ENCODE measurements at places on chromosomes 1 and 21. TPM values are rescaled to one million over a fixed set of nuclear protein-coding genes. Genes with fewer than 3 reads are reported as not detected.

DNA sequence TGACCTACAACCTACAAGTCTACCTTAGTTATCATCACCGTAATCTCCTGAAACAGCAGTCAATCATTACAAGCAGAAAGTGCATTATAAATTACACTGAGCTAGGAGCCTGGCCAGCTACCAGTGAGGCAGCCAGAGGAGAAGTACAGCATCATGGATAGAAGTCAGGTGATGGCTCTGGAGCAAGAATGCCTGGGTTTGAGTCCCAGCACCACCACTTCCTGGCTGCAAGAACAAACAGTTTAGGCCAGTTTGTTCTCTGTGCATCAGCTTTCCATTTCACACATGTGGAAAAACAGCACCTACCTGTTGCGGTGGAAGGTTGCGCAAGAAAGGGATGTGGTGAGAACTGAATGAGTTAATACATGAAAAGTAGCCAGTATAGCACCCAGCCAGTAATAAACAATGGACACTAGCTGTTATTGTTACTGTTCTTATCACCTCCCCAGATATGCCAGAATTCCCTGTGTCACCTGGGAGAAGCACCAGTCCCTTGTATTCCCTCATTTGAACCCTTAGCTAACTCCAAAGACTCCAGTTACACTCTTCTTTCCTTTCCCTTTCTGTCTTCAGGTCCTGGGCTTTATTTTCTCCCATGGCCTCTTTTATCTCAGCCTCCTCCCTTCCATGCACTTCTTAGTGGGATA is 9.0 kb downstream of the CREG1 start:
- DNase-seq = no peak

GRCh38 chr1:11550664-11551283 is 71.8 kb downstream of the DISP3 start:
- DNase-seq = no peak

DNA sequence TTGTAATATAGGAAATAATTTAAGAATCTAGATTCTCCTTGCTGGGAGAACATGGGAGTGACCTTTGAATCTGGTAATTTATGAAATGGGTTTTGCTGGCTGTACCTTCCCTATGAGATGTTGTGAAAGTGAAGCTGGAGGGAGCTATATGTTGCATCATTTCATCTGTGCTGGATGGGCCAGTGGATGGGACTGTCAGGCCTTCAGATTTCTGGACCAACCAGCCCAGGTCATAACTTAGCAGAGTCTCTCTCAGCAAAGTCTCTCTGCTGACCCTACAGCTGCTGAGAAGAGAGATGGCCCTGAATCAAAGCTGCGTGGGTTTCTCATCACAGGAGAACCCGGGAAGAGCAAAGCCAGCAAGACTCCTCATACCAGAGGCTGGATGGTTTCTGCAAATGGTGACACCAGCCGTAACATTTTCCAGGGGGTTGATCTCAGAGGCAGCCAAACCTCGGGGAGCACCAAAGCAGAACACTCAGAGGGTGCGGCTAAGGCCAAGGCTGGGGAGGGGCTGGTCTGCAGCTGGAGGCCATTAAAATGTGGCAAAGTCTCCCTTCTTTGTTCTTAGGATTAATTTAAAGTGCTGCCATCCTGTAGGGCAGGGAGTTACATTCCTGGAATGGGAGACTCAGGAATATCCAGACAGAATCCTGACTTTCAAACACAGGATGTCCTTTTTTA is 18.2 kb upstream of the PTGFRN start:
- DNase-seq = no peak

DNA sequence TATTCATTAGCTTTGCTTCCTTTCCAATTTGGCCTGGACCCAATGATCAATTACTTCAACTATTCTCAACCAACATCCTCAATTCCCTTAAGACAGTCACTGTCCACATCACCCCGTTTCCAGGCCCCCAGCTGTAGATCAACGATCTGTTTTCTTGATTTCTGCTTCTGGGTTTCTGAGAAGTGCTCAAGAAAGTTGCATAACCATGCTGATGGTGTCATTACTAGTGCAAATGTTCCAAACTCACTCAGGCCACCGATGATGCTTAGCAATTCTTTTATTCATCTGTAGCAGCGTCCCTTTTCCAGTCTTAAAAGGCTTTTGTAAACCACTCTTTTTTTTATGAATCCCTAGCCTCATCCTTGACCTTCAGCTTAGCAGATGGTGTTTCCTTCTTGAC is 155.8 kb upstream of the PTGFR start:
- DNase-seq = no peak

GRCh38 chr1:53738205-53739108 is 507 bp downstream of the GLIS1 start:
- DNase-seq = peak; percentile 18

DNA sequence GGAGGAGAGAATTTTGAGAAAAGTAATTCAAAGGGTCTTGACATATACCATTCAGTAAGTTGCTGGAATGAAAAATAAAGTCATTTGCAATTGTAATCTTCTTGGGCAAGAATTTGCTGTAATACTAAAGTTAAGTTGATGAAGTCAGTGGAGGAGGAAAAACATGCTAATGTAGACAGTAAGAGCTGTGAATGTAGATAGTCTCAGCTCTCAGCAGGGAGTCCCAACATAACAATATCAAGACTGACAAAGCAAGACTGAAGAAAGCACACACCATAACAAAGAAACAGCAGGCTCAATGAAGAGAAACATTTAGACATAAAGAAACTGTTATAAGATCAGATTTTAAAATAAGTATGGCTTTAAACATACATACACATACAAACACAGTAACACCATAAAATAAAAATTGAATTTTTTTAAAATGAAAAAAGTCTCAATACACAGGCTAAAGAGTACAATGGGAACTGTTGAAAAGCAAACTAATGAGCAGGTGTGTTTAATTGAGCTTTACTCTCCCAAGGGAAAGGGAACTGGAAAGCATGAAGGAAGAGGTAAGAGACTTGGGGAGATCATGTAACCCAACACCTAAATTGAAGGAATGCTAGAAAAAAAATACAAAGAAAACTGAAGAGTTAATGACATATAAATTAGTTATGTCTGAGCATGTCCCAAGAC is 336.3 kb upstream of the NCAM2 start:
- no peak for DNase-seq

- no peak for DNase-seq
Measured at GRCh38 chr1:234839663-234840062, 229.7 kb upstream of the IRF2BP2 start.

DNA sequence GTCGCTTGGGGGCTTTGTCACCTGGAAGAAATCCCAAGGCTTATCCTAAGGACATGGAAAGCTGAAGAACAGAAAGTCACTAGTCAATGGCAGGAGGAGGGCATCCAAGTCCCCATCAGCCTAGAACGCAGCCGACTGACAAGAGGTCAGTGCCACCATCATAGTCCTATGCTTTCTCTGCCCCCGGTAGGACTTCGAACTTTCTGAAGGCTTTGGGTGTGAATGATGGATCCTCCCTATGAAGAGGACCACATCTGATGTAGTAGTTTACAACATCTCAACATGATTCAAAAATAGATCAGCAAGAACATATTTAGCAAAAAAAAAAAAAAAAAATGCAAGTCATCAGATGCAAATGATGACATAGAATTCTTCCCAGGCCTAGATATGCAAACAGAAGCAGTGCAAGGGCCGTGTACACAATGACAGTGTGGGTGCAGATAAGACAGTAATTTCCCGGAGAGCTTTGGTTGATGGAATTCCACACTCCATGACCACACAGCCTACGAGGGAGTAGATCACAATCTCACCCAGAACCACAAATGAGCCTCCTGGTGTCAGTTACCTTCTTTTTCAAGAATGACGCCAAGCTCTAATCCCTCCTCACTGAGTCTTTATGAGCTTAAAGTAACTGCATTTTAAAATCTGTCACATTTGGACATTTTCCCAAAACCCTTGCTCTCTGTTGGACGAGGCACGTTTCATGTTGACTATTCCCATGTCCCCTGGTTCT is 88.2 kb downstream of the PSMG1 start:
- DNase-seq = no peak

GRCh38 chr21:36753556-36753955 is 54.6 kb downstream of the SIM2 start:
- no peak for DNase-seq

Gene CACNA1S
- not detected for total RNA-seq

Gene GPX7
- total RNA-seq = 20.9 TPM

Gene UMODL1
- 0.04 TPM for total RNA-seq

DNA sequence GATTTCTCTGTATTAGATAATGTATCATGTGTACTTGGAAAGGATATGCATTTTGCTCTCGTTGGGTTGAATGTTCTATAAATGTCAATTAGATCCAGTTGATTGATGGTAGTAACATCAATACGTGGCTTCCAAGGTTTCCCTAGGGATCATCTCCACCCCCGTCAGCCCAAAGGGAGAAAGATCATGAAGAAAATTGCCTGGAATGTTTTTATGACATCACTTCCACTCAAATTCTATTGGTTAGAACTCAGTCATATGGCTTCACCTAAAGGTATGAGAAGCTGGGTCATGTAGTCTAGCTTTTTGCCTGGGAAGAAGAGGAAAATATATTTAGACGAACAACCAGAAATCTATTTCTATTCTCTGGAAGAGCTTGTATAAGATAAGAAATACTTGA is at the start of gene C1orf185:
TSS of gene C1orf185 (plus strand) at position 253 of the 400 bp plus-strand sequence. CDS start at position 259, 6 bp downstream.
- no peak for DNase-seq

Gene CLDN17
- not detected for total RNA-seq

DNA sequence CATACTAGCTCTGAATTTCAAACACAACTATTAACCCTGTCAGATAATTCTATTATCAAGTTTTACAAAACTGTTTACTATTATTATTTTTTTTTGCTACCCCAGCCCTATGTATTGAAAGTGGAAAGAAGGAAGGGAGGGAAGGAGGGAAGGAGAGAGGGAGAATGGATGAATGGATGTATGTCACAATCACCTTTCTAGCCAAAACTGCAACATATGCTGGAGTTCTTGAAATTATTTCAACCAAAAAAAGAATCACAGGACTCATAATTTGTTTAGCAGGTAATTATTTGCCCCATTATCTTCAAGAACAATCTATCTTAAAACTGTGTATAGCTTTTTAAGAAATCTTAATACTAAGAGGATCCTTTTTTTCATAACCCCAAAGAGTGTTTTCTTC is 5.4 kb downstream of the NRIP1 start:
- DNase-seq = no peak

Gene GPR25
- 0.86 TPM for total RNA-seq

Gene TMEM82
- total RNA-seq = not detected

Gene SAMD11
- total RNA-seq = not detected

DNA sequence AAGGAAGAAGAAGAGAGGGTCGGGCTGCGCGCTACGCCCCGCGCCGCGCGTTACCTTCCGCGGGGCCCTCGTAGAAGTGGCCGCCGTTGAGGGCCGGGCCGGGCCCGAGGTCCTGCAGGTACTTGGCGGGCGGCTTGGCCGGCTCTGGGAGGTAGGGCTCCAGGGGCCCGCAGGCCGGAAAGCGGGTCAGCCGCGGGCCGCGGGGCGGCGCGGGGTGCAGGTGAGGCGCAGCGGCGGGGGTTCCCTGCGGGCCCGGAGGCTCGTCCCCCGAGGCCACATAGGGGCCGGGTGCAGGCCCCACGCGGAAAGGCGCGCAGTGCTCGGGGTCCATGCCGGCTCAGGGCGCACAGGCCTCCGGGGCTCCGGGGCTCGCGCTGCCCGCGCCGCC is 196 bp downstream of the ALX3 start:
- DNase-seq = no peak

- DNase-seq = no peak
Measured at GRCh38 chr1:116956378-116956777, 45.2 kb upstream of the CD101 start.

DNA sequence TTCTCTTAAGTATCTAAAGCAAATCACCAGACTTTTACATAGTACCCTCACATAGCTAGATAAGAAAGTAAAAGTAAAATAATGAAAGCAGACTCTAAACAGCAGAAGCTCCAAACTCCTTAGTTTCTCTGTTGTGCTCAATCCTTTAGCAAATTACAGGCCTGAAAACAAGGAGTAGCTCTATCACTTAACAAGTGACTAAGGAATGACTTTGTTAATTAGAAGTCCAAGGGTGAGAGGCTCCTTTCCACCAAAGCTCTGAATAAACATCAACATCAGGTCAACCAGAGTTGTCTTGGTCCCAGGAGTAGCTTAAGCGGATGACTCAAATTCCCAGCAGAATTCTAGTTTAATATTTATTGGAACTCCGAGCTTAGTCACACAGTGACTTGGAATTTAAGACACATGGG is 5.9 kb downstream of the NRIP1 start:
- no peak for DNase-seq

Gene PDZK1
- total RNA-seq = 0.13 TPM

DNA sequence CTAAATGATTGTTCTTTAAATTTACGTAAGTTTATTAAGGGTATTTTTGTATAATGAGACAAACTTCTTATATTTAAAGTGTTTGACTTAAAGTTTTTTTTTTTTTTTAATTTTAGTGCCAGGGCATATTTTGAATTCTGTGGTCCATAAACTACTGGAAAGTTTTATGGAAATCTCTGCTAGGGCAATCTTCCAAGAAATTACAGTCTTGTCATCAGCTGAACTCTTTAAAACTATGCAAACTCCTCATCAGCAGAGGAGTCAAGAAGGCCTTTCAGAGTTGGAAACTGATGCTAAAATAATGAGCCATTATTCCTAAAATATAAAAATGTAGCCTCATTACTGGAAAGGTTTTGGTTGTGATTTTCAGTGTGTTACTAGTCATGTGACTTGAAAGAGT is 1201.9 kb downstream of the BRINP3 start:
- DNase-seq = no peak

Gene AMY1A
- not detected for total RNA-seq

All from activated B cell treated with CpG ODN at 0.5 μM for 24 hours (primary cell).